NCI-H1436 treated with DMSO at 0.1 percent for 48 hours (cell line): ENCODE measurements at places on chromosomes 13 and 19.

GRCh38 chr13:80605011-80605410 lies 264.1 kb upstream of the SPRY2 start:
- DNase-seq: no peak

DNA sequence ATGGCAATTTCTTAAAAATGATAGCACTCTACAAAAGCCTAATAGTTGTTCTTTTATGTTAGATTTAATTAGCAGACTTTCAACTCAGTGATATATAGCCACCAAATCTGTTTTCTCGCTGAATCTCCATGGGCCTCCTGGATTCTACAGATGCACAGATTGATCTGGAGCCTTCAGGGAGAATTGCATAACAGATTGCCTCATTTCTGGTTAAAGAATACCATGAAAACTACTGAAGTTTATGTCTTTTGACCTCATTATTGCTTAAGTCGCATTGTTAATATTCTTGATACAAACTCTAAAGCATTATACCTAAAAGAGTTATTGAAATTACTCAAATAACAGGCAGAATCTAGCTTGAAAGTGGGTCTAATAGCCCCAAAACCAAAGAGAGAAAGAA lies 53.7 kb upstream of the PRR20A start:
- DNase-seq: no peak

DNA sequence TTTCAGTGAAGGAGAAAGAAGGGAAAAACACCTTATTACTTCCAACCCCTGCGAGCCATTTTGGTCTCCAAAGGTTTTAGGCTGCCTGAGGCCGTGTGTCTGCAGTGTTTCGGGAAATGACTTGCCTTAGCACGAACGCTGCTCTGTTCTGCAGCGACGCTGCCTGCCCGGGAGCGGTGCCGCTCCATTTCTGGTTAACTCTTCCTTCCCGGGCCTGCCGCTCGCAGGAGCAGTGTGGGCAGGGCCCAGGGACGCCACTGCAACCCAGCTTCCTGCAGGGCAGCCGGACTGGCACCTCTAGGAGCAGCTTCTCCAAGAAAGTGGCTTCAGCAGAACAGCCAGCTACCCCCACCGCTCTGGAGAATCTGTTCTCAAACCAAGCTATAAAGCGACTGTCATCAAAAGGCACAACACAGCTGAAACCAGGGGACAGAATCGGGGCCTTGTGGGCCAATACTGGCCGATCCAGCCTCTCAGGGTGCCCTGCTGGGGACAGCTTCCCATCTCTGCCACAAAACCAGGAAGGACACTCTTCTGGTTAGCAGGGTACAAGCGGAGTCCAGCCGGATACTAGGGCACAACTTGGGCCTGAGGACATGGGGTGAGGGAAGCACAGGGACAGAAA lies 72.2 kb downstream of the KCTD15 start:
- no peak for DNase-seq

DNA sequence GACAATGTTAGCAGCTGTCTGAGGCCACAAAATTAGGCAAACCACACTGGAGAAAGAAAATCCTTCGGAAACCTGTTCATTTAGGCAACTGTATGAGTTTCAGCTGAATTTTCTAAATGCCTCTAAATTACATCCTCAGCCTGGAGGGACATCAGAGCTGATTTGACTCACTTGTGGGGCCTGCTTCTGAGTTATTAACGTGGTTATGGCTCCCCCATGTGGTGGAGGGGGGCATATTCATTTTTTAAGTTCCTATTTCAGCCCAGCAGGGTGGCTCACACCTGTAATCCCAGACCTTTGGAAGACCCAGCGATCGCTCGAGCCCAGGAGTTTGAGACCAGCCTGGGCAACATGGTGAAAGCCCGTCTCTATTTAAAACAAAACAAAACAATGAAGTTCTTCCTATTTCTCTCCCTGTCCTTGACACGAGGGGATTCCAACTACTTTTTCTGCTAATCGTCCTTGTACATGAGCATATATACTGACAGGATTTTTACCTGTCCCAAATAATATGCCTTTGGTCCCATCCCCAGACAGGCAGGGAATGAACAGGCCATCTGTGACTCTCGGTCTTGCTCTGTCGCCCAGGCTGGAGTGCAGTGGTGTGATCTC lies 31.5 kb upstream of the HIF3A start:
- no peak for DNase-seq

GRCh38 chr13:76289558-76289957 lies 596.6 kb downstream of the KCTD12 start:
- DNase-seq: no peak

DNA sequence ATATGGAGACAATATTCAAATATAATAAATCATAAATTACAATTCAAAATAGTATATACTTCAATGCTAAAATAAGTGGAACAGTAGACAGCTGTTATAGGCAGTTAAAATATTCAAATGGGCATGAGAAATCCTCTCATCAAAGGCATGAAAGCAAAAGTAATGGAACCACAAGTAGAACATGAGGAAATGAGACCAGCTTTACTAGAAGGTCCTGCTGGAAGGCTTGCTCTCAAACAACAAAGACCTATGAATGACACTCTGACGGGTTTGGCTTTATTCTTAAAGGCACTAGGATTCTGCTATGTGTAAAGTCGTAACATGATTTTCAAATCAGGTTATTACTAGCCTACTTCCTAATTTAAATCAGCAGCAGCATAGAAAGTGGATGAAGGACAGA lies 148.1 kb downstream of the VWA8 start:
- no peak for DNase-seq

DNA sequence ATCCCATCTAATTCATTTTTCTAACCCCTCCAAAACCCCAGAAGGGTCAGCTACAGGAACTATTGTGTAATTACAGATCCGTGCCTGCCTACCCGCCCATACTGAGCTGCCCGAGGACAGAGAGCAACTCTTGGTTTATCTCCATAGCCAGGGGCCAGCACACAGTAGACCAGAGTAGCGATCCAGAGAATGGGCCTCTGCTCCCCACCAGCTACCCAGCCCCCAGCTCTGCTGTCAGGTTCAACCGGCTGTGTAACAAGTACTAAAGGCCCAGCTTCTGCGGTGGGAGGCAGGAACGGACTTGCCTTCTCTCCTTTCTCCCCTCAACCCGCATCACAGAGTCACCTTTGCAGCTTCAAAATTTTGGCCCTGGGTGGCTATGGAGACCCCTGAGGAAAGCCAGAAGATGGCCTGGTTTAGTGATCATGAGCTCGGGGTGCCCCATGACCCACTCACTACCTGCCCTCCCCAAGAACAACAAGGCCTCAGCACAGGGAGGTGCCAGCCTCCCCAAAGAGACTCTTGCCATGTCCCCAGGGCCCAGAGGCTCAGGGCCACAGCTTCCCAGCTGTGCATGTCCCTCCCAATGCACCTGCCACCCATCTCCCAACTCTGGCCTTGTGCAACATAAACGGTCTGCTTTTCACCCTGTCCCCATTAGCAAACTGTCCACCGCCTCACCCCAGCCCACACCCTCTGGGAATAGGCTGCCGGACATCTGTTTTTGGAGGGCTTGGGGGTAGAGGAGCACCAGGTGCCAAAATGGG lies 5.7 kb downstream of the CALM3 start:
- no peak for DNase-seq

DNA sequence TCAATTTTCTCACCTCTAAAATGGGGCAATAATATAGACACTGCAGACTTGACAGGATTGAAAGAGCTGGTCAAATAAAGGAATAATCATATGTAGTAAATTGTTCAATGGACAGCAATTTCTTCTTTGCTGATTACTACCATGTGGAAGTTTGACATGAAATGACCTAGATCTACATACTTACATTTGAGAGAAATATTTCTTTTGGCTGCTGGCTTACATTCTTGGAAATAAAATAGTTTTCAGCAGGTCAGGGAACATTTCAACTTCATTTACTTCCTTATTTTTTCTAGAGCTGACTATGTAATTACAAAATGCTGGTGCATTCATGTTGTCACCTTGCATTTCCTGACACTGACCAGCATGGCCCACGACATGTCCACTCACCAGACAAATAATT lies 294.6 kb upstream of the MIR17HG start:
- no peak for DNase-seq

- DNase-seq: no peak
These were observed 2810.0 kb downstream of the PCDH9 start for GRCh38 chr13:64420181-64420580.

DNA sequence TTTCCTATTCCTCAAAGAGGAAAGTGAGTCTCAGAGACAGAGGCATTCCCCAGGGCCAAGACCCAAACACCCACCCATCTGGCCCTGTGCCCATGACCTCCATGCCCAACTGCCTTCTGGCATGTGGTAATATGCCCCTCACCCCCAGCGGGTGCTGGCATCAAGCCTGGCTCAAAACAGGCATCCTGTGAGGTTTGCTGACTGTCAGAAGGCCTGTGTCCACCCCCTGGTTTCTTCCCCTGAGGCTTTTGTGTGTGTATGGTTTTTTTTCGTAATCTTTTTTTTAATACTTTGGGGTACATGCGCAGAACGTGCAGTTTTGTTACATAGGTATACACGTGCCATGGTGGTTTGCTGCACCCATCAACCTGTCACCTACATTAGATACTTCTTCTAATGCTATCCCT lies 7.6 kb upstream of the KANK2 start:
- no peak for DNase-seq

- no peak for DNase-seq
These were observed 771.6 kb downstream of the EFNB2 start for GRCh38 chr13:105763851-105764250.

GRCh38 chr19:42409477-42409876 lies 17.7 kb downstream of the LIPE start:
- DNase-seq: no peak

GRCh38 chr19:29665826-29666577 lies 741 bp downstream of the PLEKHF1 start:
- DNase-seq: no peak

DNA sequence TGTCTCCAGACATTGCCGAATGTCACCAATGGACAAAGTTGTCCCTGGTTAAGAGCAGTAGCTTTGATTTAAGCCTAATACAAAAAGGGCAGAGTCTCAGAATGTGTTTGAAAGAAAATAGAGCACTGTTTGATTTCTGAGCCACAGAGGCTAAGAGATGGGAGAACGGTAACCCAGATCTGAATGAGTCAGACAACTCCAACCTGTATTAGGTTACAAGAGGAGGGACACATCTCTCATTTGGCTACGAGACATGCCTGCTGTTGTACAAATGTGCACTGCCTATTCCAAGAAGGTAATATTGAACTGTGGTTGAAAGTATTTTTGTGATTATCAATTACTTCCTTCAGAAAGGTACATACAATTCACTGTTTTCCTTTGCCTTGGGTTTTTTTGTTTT lies 4.9 kb upstream of the HSPH1 start:
- DNase-seq: no peak

DNA sequence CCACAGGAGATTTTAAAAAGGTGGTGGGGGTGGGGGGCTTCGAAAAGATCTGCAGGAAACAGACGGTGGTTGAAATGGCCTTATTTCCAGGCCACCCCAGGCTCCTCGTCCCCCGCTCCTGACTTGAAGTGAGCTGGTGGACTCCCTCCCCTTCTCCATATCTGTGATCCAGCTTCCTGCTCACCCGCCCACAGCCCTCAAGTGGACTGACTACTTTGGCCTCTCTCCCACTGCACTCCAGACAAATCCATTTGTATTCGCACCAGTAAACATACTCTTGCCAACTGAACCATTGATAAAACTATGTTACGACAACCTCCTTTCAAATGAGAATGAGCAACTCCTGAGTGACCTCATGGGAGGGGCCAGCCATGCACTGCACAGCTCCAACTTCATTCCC lies 259.5 kb downstream of the COL4A1 start:
- no peak for DNase-seq

DNA sequence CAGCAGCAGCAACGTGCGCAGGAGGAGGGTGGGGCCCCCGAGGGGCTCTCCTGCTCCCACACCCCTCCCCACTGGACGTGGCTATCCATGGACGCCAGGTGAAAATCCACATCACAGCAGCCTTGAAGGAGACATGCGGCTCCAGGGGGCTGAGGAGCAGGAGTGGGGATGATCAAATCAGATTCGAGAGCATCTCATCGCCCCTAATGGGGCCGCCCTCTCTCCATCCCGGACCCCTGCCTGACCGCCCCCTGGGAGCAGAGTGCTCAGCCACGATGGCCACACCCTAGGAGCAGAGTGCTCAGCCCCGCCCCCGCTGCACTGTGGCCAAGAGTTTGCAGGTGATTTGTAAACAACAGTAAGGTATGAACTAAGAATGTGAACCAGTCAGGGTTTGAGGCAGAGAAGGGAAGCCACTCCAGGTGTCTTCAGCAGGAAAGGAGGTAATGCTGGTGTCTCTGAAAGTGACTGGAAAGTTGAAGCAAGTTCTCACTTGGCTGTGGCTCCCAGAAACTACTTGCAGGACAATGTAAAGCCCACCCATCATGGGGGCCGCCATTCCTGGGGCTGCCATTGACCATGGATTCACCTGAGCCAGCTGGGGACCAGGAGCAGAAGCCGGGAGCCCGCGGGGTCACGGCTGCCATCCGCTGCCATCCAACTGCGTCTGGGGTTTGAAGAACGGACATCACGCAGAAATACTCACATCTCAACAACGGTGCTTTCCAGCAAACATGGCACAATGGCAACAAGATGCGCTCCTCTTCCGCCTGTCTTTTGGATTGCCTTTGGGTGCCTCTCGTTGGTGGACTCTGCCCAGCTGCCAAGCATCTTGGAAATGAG lies 71.8 kb downstream of the SPACA7 start:
- no peak for DNase-seq

GRCh38 chr13:76969488-76970365 lies 21.4 kb downstream of the ACOD1 start:
- DNase-seq: peak; percentile 3

- DNase-seq: no peak
These were observed 140.2 kb downstream of the KLF5 start for GRCh38 chr13:73198991-73199411.

- DNase-seq: no peak
These were observed 6.8 kb downstream of the FUT6 start for GRCh38 chr19:5832527-5833216.

DNA sequence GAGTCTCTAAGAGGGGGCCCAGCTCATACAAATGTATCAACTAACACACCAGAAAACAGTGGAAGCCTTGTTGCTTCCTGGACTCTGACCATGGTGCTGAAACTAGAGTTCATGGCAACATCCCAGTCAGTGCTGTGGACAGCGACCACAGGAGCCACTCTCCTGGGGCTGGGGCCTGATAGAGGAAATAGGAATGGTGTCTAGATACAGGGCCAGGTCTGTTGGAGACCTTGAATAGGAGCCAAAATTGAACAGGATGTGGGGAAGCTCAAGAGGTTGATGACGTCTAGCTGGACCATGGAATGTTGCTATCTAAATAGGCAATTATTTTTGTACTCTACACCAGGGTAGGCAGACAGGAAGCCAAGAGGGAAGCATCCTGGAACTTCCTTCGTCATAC lies 21.7 kb downstream of the LILRB4 start:
- no peak for DNase-seq

DNA sequence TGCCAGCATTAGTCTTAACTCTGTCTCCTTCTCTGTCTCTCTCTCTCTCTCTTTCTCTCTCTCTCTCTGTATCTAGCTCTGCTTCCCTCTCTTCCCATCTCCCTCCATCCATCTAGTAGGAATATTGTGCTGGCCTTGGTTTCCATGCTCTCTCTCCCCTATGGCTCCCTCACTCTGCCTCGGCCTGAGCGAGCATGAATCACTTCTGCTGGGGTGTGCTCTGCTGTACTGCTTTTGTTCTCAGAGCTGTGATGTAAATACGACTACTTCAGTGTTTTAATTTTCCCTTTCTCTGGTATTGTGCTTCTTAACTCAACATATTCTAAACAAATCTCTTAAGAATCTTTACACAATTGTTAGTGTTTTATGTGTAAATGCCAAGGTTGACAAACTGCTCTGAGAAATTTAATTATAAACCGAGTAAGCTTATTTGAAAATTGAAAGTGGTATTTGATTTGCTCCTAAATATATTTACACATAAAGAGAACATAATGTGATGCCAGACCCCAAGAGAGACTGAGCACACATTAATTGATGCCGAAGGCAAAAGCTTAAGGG lies 211.5 kb upstream of the KL start:
- peak; percentile 31 for DNase-seq
